ENCODE measurements at places on chromosomes 1 and 21.

GRCh38 chr1:40769815-40770214, 13.8 kb upstream of the KCNQ4 start:
- DNase-seq, result no peak

DNA sequence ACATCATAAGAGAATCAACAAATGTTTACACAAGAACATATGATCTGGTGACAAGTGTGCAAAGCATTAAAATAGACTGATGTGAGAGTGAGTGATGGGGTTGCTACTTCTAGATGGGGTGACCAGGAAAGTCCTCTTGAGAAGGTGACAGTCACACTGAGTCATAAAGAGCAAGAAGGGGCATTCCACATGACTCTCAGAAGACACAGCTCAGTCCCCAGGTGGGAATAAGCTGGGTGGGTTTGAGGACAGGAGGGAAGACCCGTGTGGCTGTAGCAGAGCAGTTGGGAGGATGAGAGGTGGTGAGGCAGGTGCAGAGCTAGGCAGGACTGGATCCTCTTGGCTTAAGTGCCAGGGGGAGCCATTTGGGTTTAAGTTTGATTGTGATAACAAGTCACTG, 53.1 kb downstream of the TNR start:
- no peak for DNase-seq

DNA sequence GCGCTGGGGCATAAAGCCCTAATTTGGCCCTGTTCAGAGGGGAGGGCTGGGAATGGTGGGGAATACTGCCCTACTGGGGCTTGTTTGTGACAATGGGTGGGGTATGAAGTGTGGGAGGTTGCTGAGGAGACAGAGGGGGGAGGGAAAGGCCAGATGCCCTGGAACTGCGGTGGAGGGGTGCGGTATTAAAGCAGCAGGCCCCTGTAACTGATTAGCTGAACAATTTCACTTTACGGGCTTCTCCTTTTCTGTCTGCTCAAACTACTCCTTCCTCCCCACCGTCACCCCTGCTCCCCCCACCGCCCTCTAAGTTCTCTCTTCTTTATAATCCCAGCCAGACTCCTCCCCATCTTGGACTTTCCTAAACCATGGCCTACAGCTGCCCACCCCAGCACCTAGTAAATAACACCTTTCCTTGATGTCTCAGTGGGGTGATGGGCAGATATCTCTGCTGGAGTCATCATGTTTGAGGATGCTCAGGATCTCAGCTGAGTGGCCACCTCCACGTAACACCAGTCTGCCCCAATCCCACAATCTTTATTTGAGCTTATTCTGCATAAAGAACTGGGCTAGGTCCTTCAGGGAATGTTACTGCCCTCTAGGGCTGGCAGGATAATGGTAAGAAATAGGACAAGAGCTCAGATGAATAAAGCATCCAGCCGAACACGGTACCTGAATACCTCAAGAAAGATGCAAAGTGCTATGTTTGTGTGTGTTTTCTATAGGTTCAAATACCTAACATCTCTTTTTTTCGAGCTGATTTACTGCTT, 33.5 kb downstream of the XCL1 start:
- DNase-seq, result no peak

DNA sequence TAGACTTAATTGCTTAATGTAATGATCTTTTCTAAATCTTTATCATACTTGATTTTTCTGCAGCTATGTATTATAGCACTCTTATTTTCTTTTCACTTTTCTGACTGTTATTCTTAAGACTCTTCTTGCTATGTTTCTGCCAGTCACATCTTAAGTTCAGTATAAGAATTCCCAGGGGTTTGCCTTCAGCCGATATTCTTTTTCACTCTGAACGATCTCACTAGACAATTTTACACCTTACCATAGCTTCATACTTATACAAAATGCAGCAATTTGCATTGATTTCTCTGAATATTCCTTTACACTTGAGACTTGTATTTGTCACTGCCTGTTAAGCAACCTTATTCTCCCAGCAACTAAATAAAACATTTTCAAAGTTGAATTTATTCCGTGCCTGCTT, 242.5 kb upstream of the OLFM3 start:
- no peak for DNase-seq

- DNase-seq, result no peak
Measured at GRCh38 chr1:159483501-159483900, 44.0 kb downstream of the OR10J1 start.

DNA sequence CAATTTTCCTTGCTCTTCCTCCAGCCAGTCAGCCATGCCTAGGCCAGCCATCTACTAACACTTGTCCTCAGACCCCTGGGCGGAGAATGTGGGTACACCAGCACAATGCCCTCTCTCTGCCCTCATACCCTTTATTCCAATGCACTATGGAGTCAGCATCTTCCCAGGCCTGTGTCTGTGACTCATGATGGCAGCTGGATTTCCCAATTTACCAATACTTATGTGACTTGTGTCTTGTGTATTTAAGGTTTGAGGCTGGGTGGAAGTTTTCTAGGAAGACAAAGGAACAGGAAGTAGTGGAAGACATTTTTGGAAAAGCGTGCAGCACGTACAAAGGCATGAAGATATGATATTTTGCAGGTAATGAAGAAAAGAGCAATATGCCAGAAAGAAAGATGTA, 114.3 kb downstream of the NMNAT2 start:
- DNase-seq, result no peak

- DNase-seq, result no peak
Measured at GRCh38 chr1:86387916-86388627, 8.1 kb downstream of the ODF2L start.

GRCh38 chr1:156894711-156895454, 1.4 kb downstream of the PEAR1 start:
- DNase-seq, result no peak

- DNase-seq, result peak; percentile 71
Measured at GRCh38 chr1:24390924-24391782, 22.4 kb downstream of the STPG1 start.

DNA sequence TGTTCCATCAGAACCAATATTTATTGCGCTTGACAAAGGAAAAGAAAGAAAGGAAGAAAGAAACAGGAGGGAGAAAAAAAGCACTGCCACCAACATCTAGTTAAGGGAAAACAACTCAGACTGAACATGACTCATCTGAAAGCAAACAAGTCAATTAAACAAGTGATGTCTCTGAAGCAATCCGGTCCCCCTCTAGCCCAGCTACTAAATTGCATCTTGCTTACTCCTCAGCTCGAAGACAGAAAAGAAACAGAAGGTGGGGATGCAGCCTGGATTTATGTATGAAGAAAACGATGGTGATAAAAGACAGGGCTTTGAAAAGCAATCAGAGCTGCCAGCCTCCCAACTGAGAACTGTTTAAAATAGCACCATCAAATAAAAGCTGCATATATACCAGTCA, 188.2 kb downstream of the OMA1 start:
- no peak for DNase-seq

GRCh38 chr1:228226956-228227791, 19.3 kb downstream of the OBSCN start:
- no peak for DNase-seq

- no peak for DNase-seq
Measured at GRCh38 chr1:206040328-206040727, 12.6 kb upstream of the RHEX start.

- no peak for DNase-seq
Measured at GRCh38 chr1:233516732-233517131, 97.2 kb upstream of the KCNK1 start.

DNA sequence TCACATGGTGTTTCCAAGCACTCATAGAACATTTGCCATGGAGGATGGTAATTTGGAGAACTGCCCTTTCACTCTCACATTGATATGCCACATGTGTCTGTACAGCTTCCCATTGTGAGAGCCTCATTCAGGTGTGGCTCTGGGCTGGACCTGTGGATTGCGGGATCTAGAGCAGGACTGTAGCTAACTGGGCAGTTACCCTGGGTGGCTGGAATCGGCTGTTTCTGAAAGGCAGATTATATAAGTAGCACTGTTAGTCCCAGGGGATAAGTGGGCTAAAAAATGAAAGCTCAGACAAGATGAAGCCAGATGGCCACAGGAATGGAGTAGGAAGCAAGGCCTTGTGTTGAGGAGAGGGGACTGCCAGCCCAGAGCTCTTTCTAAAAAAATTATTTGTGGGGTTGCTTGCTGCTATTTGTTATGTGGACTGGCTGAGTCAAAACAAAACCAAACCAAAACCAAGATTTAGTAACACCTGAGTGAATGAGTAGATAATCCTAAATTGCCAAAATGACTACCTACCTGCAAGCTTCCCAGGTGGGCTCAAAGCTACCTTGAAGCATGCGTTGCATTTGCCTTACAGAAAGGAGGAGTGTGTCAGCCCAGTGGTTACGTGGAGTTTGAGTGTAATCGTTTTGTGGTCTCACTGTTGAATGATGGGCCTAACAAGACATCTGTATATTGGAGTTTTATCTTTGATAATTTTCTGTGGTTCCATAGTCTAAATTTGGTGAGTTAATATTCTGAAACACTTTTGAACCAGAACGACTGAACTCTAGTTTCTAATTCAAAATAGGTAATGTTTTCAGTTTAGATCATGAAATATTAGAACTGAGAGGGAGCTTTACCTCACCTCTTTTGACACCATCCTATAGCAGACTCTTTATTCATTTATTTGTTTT, 58.0 kb downstream of the SDCCAG8 start:
- DNase-seq, result no peak

- DNase-seq, result no peak
Measured at GRCh38 chr1:229882621-229883020, 184.4 kb upstream of the GALNT2 start.

- no peak for DNase-seq
Measured at GRCh38 chr1:74481607-74482006, 30.8 kb downstream of the LRRC53 start.

- DNase-seq, result peak; percentile 91
Measured at GRCh38 chr1:155320661-155321617, at the start of gene RUSC1. Gene RUSC1, plus strand, starts transcription at chr1:155320894. Its CDS starts 880 bp downstream, at chr1:155321774.

DNA sequence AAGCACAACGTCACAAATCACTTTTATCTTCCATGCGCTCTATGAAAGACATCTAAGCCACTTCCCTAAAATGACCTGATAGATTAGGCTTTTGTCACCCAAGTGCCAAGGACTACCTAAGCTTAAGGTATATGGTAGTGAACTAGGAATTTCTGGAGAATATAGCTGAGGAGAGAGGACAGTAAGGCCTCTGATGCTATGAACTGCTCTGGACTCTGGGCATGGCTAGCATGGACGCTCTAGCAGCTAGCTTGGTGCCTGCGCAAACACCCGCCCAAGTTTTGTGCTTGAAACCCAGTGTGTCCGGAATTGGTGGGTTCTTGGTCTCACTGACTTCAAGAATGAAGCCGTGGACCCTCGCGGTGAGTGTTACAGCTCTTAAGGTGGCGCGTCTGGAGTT, 42.5 kb downstream of the OR10J5 start:
- no peak for DNase-seq

GRCh38 chr1:220592714-220593113, 64.8 kb downstream of the MARK1 start:
- DNase-seq, result no peak

GRCh38 chr1:35369922-35370671, 101.6 kb downstream of the ZMYM4 start:
- peak; percentile 89 for DNase-seq

DNA sequence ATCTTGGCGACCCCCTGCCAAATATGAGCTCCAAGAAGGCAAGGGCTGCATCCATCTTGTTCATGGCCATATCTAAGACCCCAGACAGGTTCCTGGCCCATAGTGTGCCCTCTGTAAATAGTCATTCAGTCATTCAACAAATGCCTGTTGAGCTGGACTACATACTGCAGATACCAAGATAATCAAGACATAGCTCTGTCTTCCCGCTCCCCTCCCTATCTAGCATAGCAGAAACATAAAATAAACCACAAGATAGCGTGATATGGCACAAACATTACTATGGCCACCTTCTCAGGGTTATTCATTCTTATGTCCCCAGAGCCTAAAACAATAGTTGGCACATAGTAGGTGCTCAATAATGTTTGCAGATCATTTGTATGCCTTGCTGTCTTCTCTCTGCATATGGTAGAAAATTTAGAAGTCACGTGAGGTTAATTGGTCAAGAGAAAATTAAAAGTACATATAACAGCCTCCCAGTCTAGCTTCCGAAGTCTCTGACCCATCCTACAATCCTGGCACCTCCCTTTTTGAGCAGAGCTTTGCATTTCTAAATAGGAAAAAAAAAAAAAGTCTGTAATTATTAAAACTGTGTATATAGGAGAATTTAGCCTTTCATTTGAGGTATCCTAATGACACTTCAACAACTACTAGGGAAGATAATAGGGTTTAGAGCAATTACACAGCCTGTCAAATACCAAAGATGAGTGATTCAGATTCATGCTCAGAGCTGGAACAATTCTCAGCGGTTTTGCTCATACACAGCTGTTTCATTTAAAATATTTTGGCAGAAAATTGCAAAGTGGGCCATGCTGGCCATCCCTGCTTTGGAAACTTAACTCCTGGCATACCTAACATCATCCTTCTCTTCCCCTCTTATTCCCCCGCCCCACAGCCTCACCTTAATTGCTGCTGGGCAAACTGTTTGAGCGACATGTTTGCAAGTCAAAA, 219.0 kb downstream of the KAZN start:
- DNase-seq, result no peak

GRCh38 chr1:153542956-153543711, 2.4 kb upstream of the S100A5 start:
- no peak for DNase-seq

- DNase-seq, result no peak
Measured at GRCh38 chr1:207412845-207413244, 41.3 kb upstream of the CR2 start.

- DNase-seq, result no peak
Measured at GRCh38 chr21:42853621-42854020, 25.7 kb downstream of the WDR4 start.

DNA sequence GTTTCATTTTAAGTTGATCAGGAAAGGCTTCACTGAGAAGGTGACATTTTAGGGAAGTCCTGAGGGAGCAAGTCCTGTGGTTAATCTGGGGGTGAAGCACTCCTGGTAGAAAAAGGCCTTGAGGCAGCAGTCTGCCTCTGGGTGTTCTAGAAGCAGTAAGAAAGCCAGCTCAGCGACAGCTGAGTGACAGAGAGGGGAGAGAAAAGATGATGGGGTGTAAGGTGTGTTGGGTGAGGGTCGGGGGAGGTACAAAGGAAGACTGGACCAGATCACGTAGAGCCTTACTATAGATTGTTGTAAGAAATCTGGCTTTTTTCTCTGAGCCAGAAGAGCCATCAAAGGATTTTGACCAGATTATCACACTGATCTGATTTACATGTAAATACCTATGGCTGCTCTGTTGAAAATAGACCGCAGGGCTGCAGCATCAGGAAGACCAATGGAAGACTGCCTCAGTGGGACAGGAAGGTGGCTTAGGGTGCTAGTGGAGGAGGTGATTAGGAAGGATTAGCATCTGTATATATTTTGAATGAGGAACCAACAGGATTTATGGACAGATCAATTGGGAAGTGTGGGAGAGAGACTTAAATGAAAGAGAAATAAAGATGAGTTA, 131.2 kb downstream of the CDC7 start:
- no peak for DNase-seq

DNA sequence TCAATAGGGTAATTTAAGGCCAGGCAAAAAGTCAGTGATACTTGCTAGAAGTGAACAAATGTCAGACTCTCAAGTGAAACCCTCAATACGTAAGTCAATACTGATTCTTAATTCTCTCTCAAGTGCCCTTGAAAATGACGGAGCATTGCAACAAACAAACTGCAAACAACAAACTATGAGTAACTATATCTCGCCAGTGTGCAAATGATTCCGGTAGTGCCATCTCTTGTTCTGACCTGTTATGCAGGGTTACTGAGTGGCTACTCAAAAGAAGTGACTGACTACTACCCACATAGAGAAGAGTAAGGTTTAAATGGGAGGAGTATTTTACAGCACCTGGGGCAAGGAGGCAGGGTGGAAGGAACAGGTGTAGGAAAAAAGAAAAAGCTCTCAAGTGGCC, 1.6 kb downstream of the SLC19A2 start:
- no peak for DNase-seq

All from muscle of arm (tissue), 14 donors.